ENCODE measurements at places on chromosomes 2 and 18. TPM values are rescaled to one million over a fixed set of nuclear protein-coding genes. Genes with fewer than 3 reads are reported as not detected.

DNA sequence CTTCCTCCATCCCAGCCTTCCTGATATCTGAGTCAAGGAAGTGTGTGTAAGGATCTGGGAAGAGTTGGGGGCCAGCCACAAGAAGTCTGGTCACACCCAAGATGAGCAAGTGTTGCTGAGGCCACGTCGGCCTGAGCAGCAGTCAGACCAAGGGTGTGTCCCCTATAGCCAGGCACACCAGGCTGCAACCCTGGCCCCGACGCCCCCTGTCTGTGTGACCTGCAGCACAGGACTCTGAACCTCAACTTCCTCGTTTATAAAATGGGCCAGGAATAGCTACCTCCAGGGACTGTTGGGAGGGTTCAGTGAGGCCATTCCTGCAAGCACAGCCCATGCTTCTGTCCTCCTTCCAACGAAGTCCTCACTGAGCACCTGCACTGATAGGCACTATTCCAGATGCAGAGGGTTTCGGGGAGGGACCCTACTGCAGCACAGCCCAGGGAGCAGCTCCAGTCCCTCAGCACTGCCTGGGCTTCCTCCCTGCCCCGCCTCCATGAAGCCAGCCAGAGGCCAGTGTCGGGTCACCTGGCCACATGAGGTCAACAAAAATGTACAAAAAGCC, 13.3 kb downstream of the LIMS2 start:
- peak; percentile 61 for DNase-seq

GRCh38 chr2:239532859-239533258, 132.0 kb upstream of the HDAC4 start:
- DNase-seq: no peak

GAD1 gene
- total RNA-seq: not detected

GRCh38 chr18:22840606-22841144, 92.5 kb upstream of the RBBP8 start:
- no peak for DNase-seq

- DNase-seq: no peak
Observed at GRCh38 chr18:61669320-61669719, 223.5 kb downstream of the RNF152 start.

STPG4 gene
- total RNA-seq: not detected

EMILIN1 gene
- 20.7 TPM for total RNA-seq
